ENCODE measurements at places on chromosomes 5 and 9.

DNA sequence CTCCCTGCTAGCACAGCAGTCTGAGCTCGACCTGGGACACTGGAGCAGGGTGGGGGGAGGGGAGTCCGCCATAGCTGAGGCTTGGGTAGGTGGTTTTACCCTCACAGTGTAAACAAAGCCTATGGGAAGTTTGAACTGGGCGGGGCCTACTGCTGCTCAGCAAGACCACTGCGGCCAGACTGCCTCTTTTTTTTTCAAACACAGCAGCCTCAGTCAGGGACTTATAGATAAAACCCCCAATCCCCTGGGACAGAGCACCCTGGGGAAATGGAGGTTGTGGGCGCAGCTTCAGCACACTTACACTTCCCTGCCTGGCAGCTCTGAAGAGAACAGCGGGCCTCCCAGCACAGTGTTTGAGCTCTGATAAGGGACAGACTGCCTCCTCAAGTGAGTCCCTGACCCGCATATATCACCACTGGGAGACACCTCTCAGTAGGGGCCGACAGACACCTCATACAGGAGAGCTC, 151.1 kb upstream of the APC start:
- DNase-seq: no peak

DNA sequence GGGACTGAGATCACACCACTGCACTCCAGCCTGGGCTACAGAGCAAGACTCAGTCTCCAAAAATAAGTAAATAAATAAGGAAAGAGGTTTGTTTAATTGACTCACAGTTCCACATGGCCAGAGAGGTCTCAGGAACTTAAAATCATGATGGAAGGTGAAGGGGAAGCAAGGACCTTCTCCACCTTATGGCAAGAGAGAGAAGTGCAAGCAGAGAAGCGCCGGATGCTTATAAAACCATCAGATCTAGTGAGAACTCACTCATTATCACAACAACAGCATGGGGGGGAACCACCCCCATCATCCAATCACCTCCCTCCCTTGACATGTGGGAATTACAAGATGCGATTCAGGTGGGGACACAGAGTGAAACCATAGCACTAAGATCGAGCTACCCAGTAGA, 22.8 kb upstream of the RGMB start:
- no peak for DNase-seq

DNA sequence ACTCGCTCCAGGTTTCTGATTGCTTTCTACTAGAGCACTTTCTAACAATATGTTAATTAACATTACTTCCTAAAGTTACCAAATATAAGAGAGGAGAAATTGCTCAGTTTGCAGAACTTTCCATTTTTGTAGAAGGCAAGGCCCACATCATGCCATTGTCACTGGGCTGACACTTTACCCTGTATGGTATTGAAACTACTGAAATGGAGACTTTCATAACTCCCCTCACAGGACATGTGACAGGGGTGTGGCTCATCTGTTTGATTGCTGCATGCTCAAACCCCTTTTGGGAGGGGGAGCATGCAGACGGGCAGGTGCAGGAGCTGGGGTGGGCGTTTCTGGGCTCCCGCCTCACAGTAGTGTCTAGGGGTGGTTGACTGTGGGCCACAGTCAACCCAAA, 206.3 kb upstream of the GHR start:
- no peak for DNase-seq

GRCh38 chr5:20276061-20276958, 288.3 kb upstream of the CDH18 start:
- peak; percentile 65 for DNase-seq

DNA sequence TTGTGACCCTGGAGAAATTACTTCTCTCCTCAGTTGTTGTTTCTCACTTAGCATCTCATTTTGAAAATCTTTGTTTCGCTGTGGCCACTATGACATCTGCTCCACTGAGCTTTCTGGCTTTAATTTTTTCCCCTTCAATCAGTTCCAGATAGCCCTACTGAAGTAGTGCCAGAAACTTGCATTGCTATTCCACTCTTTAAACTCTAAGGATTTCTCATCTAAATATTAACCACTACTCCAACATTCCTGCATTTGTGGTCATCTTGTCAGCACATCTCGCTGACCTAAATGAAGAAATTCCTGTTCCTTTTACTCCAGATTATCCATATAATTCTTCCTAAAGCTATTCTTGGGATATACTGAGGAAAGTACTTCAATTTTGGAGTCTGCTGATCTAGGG, 15.3 kb upstream of the NOL6 start:
- no peak for DNase-seq

DNA sequence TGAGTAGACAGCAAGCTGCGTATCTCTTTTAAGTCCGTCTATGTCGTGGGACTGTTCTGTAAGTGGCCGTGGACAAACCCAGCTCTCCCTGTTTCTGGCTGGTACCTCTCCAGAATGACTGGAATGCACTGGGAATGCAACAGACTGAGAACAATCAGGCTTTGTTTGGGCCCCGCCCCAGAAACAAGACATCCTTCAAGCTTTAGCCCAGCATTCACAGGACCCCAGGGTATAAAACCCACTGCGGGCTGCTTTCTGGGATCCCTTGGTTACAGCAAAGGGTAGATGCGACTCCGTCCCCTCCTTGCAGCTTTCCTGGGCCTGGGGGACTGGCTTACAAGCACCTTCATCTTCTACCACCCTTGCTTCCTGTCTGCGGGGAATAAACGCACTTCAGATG, 45.6 kb upstream of the SPTLC1 start:
- no peak for DNase-seq

GRCh38 chr5:122076669-122077365, 1.2 kb downstream of the LOX start:
- peak; percentile 51 for DNase-seq

DNA sequence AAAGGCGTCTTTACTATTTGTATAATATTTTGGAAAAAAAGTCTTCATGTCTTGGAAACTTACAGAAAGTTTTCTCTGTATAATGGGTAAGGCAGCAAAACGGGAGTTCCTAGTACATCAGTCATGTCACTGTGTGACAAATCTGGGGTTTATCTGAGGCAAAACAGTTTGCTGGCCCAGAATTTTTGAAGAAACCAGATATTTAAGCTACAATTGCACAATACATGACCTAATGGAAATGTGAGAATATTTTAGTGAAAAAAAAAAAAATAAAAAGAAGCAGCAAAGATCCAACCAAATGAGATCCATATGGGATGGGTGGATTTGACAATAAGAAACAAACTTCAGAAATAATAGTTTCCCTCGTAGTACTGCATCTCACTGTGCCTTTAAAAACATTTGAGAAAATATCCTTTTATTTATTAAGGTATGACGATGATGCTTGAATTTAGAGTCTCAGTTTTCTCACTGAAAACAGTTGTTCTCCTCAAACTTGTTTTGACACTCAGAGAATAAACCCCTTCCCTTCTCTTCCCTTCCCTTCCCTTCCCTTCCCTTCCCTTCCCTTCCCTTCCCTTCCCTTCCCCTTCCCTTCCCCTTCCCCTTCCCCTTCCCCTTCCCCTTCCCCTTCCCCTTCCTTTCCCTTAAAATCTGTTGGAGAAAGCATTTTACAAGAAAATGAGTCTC, 180.5 kb upstream of the TUT7 start:
- no peak for DNase-seq

- DNase-seq: no peak
Observed at GRCh38 chr9:34431667-34432066, 26.7 kb downstream of the FAM219A start.

- no peak for DNase-seq
Observed at GRCh38 chr5:96663608-96664007, 1.4 kb downstream of the CAST start.

DNA sequence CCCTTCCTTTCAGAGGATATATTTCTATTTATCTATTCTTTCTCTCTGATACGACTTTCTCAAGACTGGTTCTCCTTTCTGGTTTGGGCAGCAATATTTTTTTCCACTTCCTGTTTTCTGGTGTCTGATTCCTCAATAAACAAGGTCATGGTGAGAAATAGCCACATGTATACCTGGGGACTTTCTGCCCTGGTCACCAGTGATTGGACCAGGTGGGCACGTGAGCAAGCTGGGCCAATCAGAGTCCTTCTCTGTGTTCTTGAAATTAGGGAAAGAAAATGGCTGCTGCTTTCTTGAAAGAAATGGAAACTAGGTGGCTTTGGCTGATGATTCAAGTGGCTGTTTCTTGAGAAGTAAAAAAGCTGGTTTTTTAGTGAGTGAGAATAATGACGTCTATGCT, 18.4 kb upstream of the GSN start:
- peak; percentile 38 for DNase-seq

All from A549 (cell line).